ENCODE measurements at places on chromosomes 3 and 15.

DNA sequence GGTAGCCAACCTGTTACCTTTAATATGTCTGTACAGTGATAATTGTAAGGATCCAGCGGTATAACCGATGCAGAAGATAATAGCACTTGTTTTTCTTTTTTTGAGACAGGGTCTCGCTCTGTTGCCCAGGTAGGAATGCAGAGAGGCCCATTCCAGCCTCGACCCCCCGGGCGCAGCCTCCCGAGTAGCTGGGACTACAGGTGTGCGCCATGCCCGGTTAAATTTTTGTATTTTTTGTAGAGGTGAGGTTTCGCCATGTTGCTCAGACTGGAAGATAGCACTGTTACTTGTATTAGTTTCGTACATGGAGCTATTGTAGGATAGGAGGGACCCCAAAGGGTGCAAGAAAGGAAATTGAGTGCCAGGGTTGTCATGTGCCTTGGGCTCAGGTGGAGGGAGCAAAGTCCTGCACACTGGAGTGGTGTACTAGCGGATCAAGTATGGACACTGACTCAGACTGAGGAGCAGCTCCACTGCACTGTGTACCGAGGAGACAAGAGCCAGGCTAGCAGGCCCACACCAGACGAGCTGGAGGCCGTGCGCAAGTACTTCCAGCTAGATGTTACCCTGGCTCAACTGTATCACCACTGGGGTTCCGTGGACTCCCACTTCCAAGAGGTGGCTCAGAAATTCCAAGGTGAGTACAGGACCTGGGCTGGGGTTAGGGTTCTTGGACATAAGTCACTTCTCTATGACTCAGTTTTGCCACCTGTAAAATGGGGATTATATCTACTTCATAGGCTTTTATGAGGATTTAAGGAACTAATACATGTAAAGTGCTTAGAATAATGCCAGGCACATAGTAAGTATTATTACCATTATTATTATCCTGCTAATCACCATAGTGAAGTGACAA is 1.0 kb downstream of the OGG1 start:
- DNase-seq = peak; percentile 52

DNA sequence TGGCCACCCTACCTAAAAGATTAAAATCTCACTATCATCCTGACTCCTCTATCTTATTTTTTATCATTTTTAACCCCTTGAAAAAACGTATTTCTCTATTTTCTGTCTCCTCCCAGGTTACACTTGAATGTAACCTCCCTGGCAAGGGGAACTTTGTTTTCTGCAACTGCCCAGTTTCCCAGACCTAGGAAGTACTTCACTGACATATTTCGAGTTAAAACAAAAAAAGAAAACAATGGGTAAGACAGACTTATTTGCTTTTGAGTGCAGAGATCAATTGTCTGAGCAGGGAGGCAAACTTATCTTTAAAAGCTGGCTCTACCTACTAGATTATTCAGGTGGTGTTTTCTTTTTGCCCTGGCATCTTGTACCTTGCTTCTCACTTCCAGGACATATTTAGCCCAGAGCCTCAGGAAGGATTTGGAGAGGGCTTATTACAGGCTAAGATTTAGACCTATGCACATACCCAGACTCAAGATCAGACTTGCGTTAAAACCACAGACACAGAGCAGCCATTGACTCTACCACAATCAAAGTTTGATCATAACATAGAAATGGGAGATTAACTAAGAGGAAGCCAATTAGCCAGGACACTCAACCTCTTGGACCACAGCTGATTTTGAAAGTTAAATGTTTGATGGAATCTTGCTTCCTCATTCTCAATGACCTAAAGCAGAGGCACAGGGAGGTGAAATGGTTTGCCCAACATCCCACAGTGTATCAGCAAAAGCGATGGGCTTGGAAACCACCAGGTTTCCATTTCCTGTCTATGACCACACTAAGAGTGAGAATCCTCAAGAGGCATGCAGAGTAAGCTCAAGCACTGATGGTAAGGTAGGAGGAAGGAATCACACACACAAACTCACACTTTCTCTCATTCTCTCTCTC is 169.5 kb upstream of the THBS1 start:
- peak; percentile 34 for DNase-seq

- peak; percentile 48 for DNase-seq
These were observed 72.6 kb downstream of the NAALADL2 start for GRCh38 chr3:174931473-174932353.

DNA sequence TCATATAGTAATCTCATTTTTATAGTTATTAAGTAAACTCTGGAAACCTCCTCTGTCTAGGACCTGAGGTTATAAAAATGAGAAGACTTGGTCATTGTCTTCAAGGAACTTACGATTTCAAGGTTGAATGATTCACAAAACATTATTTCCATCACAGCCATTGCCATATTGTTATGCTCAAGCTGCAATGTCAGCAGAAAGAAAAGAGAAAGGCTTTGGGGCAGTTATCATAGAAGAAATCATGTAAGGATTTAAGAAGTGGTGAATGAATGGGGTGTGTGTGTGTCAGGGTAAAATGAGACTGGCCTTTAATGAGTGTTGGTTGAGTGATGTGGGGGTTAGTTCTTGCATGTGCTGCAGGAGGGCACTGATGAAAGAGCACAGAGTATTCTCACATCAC is 346.8 kb downstream of the SQOR start:
- no peak for DNase-seq

- DNase-seq = no peak
These were observed 678.4 kb upstream of the GRM7 start for GRCh38 chr3:6182476-6182875.

GRCh38 chr3:140092848-140093536 is 158.0 kb downstream of the CLSTN2 start:
- DNase-seq = no peak

DNA sequence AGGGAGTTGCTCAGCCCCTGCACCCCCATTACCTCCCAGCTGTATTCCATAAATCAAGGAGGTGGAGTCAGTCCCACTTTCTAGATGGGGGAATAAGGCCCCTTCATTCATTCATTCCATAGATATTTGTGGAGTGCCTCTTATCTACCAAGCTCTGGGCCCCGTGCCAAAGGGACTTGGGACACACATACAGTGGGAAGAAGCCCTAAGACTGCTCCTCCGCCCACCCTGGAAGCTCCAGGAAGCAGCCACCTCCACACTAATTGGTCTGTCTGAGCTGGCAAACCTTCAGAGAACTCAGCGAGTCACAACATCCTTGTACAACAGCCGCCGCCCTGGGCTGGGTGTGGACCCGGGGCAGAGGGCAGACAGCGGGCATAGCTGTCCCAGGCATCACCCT is 6.4 kb downstream of the STRA6 start:
- peak; percentile 88 for DNase-seq

GRCh38 chr3:183779896-183780465 is 45.4 kb downstream of the MAP6D1 start:
- peak; percentile 60 for DNase-seq

DNA sequence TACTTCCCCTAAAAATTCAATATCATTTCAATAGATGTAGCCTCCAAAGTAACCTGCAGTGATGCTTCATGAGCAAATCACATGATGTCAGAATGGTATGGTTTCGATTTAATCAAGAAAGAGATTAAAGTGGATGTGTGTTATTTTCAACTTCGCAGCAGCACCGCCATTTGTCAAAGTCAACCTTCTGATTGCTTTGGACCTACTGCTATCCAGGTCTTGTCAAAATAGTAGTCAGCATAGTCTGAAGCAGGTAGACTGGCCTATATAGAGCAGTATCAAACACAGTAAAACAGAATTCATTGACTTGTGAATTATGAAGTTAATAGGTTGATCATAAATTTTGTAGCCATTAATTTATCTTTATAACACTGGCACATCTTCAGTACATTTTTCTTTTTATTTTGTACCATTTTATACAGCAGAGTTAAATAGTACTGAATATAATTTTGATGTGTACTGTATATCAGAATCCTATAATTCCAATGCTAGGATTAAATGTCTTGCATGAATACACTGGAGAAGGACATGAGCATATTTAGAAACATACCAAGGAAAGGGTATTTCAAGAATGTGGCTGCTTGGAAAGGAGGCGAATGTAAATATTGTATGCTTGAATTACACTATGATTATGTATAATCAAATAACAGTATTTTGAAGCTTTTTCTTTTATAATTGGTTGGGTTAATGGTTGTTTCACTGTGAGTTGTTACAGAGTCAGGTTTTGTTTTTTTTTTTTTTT is 79.6 kb downstream of the CDIN1 start:
- no peak for DNase-seq

Data from choroid plexus epithelial cell (primary cell).